Progenitor cell of endocrine pancreas (in vitro differentiated cells): ENCODE measurements at places on chromosomes 7 and 10.

DNA sequence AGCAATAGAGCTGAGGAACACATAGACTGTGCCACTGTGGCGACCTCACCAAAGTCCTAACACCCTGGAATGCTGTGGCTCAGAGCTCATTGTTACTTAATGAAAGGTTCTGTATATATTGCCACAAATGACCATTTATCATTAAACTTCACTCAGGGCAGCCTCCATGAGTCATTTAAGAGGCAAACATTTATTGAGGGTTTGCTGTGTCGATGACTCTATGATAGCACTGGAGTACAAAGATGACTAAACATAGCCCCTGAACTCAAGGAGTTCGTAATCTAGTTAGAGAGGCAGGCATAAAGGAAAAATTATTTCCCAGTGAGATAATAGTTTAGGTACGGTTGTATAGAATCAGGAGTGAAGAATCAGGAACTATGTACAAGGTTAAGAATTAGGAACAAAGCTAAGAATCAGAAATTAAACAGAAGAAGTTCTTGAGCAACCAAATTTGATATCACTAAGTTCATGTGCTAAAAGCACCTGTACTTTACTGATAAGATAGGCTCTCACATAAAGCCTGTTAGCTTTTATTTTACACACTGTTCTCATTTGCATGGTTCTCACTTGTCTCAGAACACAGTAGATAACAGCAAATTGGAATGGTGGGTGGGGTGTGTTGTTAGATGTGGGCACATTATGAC is 7.9 kb downstream of the ENTPD7 start:
- peak overlapping the region; percentile 59 for H3K27ac ChIP-seq
- peaks cover 7% of the 10 kb centered on the region for H3K4me1 ChIP-seq
- peaks cover 16% of the 10 kb centered on the region for H3K36me3 ChIP-seq
- no peaks in the 10 kb centered on the region for H3K27me3 ChIP-seq
- H3K4me3 ChIP-seq: no peak overlapping the region
- no peak for DNase-seq

GRCh38 chr7:1255817-1256340 is 23.2 kb downstream of the UNCX start:
- peaks cover 2% of the 10 kb centered on the region for H3K4me1 ChIP-seq
- no peak overlapping the region for H3K27ac ChIP-seq
- H3K36me3 ChIP-seq: no peaks in the 10 kb centered on the region
- H3K27me3 ChIP-seq: peaks cover 32% of the 10 kb centered on the region

GRCh38 chr7:130446259-130446658 is 5.4 kb upstream of the CEP41 start:
- no peaks in the 10 kb centered on the region for H3K27me3 ChIP-seq
- no peak overlapping the region for H3K27ac ChIP-seq
- no peak overlapping the region for H3K4me3 ChIP-seq

- DNase-seq: no peak
- no peak overlapping the region for H3K27ac ChIP-seq
- no peaks in the 10 kb centered on the region for H3K36me3 ChIP-seq
Measured at GRCh38 chr10:29446327-29446726, 157.5 kb downstream of the LYZL1 start.

DNA sequence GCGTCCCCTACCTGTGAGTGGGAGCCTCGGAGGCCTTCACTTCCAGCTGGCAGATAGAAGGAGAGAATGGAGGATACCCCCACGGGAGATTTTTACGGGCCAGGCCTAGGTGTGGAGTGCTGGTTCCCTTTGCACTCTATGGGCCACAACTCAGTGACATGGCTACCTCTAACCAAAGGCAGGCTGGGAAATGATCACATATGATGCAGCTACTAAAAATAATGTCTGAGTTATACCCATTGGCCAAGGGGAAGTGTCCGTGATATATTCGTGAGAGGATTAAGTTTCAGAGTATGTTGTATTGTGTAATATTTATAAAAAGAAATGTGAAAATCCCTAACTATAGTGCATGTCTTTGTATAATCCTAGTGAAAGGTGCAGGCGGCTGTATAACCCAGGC is 13.5 kb upstream of the HIPK2 start:
- H3K4me1 ChIP-seq: no peaks in the 10 kb centered on the region
- no peak for DNase-seq
- H3K36me3 ChIP-seq: peaks cover 6% of the 10 kb centered on the region
- no peaks in the 10 kb centered on the region for H3K27me3 ChIP-seq
- H3K27ac ChIP-seq: no peak overlapping the region

DNA sequence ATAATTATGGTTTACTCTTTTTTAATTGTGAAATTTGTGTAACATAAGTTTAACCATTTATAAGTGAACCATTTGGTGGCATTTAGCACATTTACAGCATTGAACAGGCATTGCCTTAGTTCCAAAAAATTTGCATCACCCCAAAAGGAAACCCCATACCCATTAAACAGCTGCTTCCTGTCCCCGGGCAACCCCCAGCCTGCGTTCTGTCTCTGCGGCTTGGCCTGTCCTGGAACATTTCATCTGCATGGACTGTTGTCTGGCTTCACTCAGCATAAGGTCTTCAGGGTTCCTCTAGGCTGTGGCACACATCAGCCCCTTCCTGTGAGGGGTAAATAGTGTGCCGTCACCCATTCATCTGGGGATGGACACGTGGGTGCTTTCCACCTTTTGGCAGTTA is 6.9 kb downstream of the RET start:
- DNase-seq: no peak
- no peak overlapping the region for H3K4me3 ChIP-seq
- H3K27ac ChIP-seq: no peak overlapping the region
- H3K27me3 ChIP-seq: peaks cover 35% of the 10 kb centered on the region

DNA sequence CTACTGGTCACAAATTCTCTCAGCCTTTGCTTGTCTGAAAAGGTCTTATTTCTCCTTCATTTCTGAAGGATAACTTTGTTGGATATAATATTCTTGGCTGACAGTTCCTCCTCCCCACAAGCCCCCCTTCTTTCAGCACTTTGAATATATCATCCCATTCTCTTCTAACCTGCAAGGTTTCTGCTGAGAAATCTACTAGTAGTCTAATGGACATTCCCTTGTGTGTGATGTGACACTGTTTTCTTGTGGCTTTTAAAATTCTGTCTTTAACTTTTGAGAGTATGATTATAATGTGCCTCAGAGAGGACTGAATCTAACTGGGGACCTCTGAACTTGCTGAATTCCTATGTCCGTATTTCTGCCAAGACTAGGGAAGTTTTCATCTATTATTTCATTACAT is 104.3 kb downstream of the RSU1 start:
- H3K4me3 ChIP-seq: no peak overlapping the region
- H3K27me3 ChIP-seq: no peaks in the 10 kb centered on the region
- H3K36me3 ChIP-seq: peaks cover 25% of the 10 kb centered on the region
- peaks cover 3% of the 10 kb centered on the region for H3K4me1 ChIP-seq

DNA sequence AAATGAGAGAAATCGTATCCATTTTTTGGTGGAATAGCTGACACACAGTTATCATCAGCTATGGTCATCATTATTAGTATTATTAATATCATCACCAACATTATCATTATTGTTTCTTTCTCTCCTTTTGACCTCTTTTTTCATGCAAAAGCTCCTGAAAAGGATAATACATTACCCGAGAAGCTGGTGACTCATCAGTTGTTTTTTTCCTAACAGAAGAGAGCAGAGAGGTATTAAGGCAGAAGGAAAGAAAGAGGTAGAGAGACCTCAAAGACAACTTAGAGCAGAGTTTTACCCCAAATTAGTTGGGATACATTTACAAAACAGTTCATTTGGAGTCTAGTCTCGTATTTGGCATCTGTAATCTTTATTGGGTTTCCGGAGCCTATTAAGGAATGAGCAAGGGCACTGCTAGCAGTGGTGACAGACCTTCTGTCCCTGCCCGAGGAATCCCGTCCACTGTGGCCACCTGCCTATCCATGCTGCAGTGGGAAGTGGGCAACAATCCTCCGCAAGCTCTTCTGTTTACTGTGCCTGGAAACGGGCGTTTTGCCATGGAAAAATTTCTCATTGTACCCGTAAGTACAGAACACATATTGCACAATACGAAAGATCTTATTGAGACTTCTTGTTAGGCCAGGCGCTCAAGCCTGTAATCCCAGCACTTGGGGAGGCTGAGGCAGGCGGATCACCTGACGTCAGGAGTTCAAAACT is 170.0 kb upstream of the MKLN1 start:
- DNase-seq: no peak
- H3K27me3 ChIP-seq: no peaks in the 10 kb centered on the region
- H3K36me3 ChIP-seq: no peaks in the 10 kb centered on the region
- no peak overlapping the region for H3K4me3 ChIP-seq
- H3K27ac ChIP-seq: no peak overlapping the region

DNA sequence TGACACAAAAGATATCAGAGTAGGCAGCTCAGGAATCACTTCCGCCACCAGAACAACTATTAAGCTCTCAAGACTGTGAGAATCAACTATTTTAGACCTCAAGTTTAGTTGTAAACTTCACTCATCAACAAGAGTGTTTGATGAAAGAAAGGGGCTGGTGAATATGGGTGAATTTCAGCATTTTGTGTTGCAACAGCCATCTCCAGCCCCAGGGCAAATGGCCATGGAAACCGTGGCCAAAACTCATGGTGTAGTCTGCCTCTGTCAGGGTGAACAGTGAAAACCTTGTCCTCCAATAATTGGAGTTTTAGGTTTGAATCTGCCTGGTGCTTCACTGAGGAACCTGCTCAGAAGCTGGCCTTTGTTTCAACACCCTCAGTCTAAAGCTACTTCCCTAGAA is 60.0 kb downstream of the POLR1F start:
- no peaks in the 10 kb centered on the region for H3K36me3 ChIP-seq
- H3K27ac ChIP-seq: no peak overlapping the region
- no peaks in the 10 kb centered on the region for H3K27me3 ChIP-seq
- no peak for DNase-seq

- no peak for DNase-seq
- peaks cover 9% of the 10 kb centered on the region for H3K4me1 ChIP-seq
- no peak overlapping the region for H3K27ac ChIP-seq
Measured at GRCh38 chr10:33111488-33112051, 153.5 kb upstream of the ITGB1 start.

DNA sequence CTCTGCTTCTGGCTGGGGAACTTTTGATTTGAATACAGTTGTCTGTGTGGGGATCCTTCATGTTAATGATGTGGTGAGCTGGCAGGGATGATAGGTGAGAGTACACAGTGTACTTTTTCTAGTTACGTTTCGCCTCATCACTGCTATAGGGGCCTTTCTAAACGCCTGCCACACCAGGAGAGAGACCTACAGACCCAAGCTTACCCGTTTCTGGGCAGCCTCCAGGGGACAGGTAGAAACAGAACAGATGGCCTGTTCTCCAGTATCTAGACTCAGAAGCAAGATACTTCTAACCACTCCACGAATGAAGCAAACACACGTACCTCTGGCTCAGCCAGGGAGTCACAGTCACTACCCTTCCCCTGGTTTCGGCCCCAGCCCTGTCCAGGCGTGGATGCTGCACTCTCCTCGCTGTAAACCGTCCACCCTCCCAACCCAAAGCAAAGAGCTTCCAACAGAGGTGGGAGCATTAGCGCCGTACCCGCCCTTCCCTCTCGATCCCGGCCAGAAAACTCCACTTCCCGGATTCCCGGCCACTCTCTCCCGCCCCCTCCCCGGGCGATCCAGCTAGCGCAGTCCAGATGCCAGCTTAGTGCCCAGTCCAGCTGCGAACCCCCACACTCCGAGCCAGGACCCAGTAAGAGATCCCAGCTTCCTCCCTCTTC is 1.2 kb downstream of the CCDC6 start:
- no peaks in the 10 kb centered on the region for H3K27me3 ChIP-seq
- H3K4me1 ChIP-seq: peaks cover 51% of the 10 kb centered on the region
- peaks cover 4% of the 10 kb centered on the region for H3K36me3 ChIP-seq

GRCh38 chr7:138396251-138397070 is 63.6 kb upstream of the TRIM24 start:
- H3K4me3 ChIP-seq: peak overlapping the region; percentile 29
- peaks cover 14% of the 10 kb centered on the region for H3K4me1 ChIP-seq
- DNase-seq: peak; percentile 21
- H3K36me3 ChIP-seq: peaks cover 4% of the 10 kb centered on the region

- no peak for DNase-seq
- H3K27me3 ChIP-seq: no peaks in the 10 kb centered on the region
- H3K27ac ChIP-seq: peak overlapping the region; percentile 60
- no peak overlapping the region for H3K4me3 ChIP-seq
- H3K4me1 ChIP-seq: peaks cover 12% of the 10 kb centered on the region
Measured at GRCh38 chr10:96244354-96244753, 27.0 kb downstream of the BLNK start.

GRCh38 chr10:103498936-103499638 is 5.6 kb downstream of the NEURL1 start:
- H3K4me3 ChIP-seq: no peak overlapping the region
- H3K4me1 ChIP-seq: peaks cover 7% of the 10 kb centered on the region
- peaks cover 52% of the 10 kb centered on the region for H3K27me3 ChIP-seq
- DNase-seq: no peak

DNA sequence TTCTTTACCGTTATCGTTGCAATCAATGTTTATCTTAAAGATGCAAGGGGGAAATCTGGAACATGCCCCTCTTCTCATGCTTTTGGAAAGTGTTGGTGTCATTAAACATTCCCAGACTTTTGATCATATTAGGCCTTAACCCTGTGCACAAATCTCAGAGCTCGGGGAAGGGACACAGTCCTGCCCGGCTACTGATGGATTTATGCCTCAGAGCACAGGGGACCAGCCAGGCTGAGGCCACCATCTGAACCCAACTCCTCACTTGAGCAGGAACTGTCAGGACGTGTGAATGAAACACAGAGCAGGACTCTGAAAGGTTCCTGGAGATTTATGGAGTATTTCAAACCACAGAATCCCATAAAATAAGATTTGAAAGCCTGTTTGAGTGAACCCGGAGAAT is 132.0 kb upstream of the CXCL12 start:
- DNase-seq: no peak
- no peaks in the 10 kb centered on the region for H3K36me3 ChIP-seq
- H3K4me3 ChIP-seq: no peak overlapping the region
- peaks cover 2% of the 10 kb centered on the region for H3K27me3 ChIP-seq

GRCh38 chr10:119207713-119208552 is 562 bp downstream of the GRK5 start:
- peak overlapping the region; percentile 80 for H3K4me3 ChIP-seq
- peak; percentile 43 for DNase-seq
- H3K4me1 ChIP-seq: peaks cover 53% of the 10 kb centered on the region
- H3K27me3 ChIP-seq: no peaks in the 10 kb centered on the region

GRCh38 chr10:97333601-97334369 is 744 bp downstream of the FRAT2 start:
- H3K4me3 ChIP-seq: peak overlapping the region; percentile 86
- peak overlapping the region; percentile 96 for H3K27ac ChIP-seq
- H3K27me3 ChIP-seq: no peaks in the 10 kb centered on the region
- peaks cover 54% of the 10 kb centered on the region for H3K4me1 ChIP-seq
- DNase-seq: no peak
- H3K36me3 ChIP-seq: peaks cover 6% of the 10 kb centered on the region

DNA sequence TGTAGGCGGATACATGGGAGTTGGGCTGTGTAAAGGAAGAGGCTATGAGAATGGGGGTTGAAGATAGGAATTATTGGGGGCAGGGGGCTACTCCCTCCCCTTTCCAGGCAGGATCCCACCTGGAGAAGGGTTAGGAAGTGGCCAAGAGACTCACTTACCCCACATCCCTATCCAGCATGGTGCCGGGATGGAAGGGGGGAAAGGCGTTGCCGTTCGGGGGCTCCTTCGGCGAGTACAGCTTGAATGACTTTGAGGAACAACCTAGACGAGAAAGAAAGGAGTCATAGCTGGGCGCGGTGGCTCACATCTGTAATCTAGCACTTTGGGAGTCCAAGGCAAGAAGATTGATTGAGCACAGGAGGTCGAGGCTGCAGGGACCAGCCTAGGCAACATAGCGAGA is 8.9 kb downstream of the LDB1 start:
- no peak overlapping the region for H3K27ac ChIP-seq
- H3K4me3 ChIP-seq: no peak overlapping the region
- H3K36me3 ChIP-seq: peaks cover 14% of the 10 kb centered on the region
- H3K4me1 ChIP-seq: peaks cover 25% of the 10 kb centered on the region
- DNase-seq: no peak
